Activated CD8-positive, alpha-beta T cell treated with anti-CD3 and anti-CD28 coated beads for 36 hours (primary cell): ENCODE measurements at places on chromosomes 13 and 19.

- no peak for DNase-seq
These were observed 418.6 kb downstream of the FOXO1 start for GRCh38 chr13:40247845-40248244.

- DNase-seq, result no peak
These were observed 1.0 kb downstream of the SCN1B start for GRCh38 chr19:35031072-35031881.

GRCh38 chr19:18499055-18499775 is 22.7 kb downstream of the ELL start:
- DNase-seq, result no peak

- no peak for DNase-seq
These were observed 61.6 kb downstream of the LRCH1 start for GRCh38 chr13:46614582-46614981.

- DNase-seq, result no peak
These were observed 71.4 kb downstream of the DGKH start for GRCh38 chr13:42119875-42120274.

GRCh38 chr19:3353493-3353892 is 12.9 kb upstream of the NFIC start:
- DNase-seq, result no peak

DNA sequence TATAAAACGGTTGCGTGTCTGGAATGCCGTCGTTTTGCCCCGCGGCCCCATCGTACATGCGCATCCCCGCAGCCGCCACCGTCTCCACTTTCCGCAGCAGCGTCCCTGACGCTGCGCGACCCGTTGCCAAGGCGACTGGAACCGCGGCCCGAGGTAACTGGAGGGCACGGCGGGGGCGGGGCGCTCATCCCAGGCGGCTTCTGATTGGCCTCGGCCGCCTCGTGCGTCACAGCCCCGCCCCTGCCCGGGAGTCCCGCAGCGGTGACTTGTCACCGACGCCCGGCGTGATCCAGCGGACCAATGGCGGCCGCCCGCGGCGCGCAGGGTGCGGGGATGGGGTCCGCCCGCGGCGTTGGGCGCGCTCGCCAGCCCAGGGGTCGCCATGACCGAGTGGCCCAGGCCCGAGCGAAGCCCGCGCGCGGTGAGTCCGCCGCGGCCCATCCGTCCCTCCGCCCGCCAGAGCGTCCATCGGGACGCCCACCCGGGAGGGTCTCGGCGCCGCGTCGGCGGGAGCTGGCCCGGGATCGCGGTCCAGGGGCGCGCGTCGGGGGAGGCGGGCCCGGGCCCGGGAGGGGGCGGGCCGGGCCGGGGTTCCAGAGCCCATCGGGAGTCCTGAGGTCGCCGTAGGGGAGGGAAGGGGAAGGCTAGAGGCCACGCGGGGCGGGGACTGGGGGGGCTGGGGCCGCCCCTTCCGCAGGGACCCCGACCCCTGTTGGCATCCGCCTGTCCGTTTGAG is at the start of gene ZSCAN1:
TSS of gene ZSCAN1 (plus strand) at position 285 of the 736 bp plus-strand sequence. CDS start 3,812 bp downstream, outside the sequence.
- peak; percentile 65 for DNase-seq

GRCh38 chr13:79541426-79542049 is 60.6 kb downstream of the NDFIP2 start:
- DNase-seq, result no peak

GRCh38 chr13:105446197-105446596 is 1089.3 kb downstream of the EFNB2 start:
- DNase-seq, result no peak

GRCh38 chr19:459724-460511 is 915 bp downstream of the SHC2 start:
- DNase-seq, result peak; percentile 59

DNA sequence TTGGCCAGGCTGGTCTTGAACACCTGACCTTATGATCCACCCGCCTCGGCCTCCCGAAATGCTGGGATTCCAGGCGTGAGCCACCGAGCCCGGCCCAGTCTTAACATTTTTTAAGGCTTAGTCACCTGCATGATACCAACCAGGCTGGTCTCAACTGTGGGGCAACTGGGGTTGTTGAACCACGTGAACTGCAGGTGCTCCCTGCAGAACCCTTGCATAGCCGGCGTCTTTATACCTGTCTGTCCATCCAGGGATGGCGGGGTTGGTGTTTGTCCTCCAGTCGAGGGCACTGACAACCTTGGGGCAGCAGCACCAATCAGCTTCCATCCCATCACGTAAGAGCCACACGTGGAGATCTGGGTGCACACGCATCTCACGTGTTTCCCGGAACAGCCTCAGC is 24.8 kb upstream of the LILRA2 start:
- no peak for DNase-seq

DNA sequence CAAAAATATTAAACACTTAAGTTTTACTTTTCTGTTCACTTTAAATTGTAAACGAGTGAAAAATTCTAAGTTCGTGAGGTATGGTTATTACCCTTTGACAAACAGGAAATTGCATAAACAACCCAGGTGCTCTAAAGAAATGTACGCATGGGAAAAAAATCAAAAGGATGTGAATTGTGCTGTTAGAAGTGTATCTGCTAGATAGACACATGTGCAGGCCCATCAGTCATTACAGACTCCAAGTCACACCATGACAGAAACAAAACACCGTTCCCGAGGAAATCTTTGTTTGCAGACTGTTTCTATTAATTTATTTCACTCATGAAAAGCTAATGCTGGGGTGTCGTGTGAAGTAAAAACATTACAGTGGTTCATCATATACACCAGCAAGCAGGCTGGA is 17.0 kb upstream of the DOCK9 start:
- no peak for DNase-seq

GRCh38 chr13:78784014-78784750 is 125.2 kb upstream of the OBI1 start:
- no peak for DNase-seq

- no peak for DNase-seq
These were observed 299.0 kb downstream of the COG6 start for GRCh38 chr13:39954476-39954875.

GRCh38 chr13:104295537-104295936 is 1229.3 kb upstream of the SLC10A2 start:
- DNase-seq, result no peak
